Aorta (tissue), 5 donors: ENCODE measurements at places on chromosomes 5 and 9.

DNA sequence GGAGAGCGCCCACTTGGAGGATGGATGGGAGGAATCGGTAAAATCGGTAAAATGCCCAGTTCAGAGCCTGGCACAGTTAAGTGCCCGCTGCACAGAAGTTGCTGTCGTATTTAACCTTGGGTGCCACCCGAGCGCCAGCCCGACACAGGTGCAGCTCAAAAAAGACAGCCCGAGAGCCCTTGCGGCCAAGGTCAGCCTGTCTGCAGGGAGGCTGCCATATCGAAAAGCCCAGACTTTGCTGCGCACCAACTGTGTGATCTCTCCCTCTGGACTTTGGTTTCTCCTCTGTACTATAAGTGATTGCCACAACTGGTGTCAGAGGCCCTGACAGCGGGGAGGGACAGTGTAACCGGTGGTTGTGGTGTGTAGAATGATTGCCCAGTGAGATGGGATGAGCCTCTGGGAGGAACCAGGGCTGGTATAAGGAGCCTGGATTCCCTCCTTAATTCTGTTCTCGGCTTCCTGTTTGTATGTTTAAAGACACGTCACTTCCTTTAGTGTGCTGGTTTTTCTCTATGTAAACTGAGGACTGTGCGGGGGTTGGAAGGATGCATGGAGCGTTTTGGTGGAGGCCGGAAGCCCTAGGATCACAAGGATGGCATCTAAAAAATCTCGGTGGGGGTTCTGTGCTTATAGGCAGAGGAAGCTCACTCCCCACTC is 792 bp downstream of the NTMT1 start:
- H3K27ac ChIP-seq: no peak overlapping the region
- H3K4me1 ChIP-seq: no peaks in the 10 kb centered on the region
- no peaks in the 10 kb centered on the region for H3K36me3 ChIP-seq
- DNase-seq: no peak

DNA sequence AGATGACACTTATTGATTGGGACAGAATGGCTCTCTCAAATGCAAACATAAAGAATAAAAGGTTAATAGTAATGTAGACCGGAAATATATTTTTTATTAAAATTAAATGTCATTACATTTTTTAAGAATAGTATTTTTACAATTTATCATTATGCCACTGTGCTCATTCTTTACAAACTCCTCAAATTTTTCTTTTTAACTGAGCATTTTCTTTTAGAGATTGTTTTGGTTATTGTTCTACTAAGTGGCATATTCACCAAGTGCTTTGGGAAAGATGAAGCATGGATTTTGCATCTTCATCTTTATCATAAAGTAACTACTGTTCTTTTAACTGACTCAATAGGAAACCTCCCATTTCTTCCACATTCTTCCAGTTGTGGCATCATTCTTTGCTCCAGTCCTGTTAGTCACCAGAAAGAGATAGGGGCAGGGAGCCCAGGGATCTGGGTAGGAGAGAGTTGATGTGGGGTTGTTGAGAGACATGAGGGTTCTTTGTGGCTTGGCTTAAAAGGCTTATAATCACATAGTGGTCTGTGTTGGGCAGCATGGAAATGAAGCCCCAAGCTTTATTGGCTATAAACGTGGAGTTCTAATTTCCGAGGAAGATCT is 69.8 kb downstream of the SYK start:
- H3K27ac ChIP-seq: no peak overlapping the region
- H3K4me1 ChIP-seq: no peaks in the 10 kb centered on the region
- H3K36me3 ChIP-seq: no peaks in the 10 kb centered on the region
- no peaks in the 10 kb centered on the region for H3K27me3 ChIP-seq
- H3K4me3 ChIP-seq: no peak overlapping the region

DNA sequence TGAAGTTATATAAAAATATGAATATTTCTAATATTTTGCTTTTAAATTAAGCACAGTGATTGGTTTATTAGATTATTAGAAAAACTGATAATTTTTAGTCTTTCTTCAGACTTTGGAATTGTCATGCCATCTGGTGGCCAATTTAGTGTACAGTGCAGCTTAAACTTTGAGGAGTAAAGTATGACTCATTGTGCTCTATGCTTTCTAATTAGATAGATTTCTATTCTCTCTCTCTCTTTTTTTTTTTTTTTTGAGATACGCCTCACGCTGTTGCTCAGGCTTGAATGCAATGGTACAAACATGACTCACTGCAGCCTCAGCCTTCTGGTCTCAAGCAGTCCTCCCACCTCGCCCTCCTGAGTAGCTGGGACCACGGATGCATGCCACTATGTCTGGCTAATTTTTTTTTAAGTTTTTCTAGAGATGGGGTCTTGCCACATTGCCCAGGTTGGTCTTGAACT is 42.1 kb upstream of the GPR21 start:
- H3K27ac ChIP-seq: peak overlapping the region; percentile 48
- H3K4me1 ChIP-seq: no peaks in the 10 kb centered on the region
- H3K27me3 ChIP-seq: no peaks in the 10 kb centered on the region
- no peak overlapping the region for H3K4me3 ChIP-seq
- DNase-seq: peak; percentile 51

DNA sequence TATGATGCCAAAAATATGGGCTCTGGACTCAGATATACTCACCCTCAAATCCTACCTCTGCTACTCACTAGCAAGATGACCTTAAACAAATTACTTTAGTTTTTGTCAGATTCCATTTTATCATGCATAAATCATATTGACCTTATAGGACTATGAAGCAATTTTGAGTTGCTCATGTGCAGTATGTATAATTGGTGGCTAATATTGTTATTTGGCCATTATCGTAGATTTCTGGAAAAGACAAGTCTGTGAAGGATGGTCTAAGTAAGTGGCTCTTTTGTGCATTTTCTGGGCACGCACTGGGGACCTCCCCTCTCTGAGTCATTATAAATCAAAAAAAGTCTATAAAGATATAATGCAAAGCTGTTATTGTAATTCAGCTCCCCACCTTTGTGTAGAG is 393.0 kb downstream of the FGF10 start:
- H3K27me3 ChIP-seq: no peaks in the 10 kb centered on the region
- no peak overlapping the region for H3K27ac ChIP-seq
- H3K36me3 ChIP-seq: no peaks in the 10 kb centered on the region

GRCh38 chr9:105483618-105484017 is 35.8 kb downstream of the FSD1L start:
- H3K36me3 ChIP-seq: no peaks in the 10 kb centered on the region
- no peaks in the 10 kb centered on the region for H3K27me3 ChIP-seq
- H3K4me3 ChIP-seq: no peak overlapping the region
- H3K27ac ChIP-seq: no peak overlapping the region
- no peak for DNase-seq

- DNase-seq: no peak
- H3K4me3 ChIP-seq: no peak overlapping the region
- no peaks in the 10 kb centered on the region for H3K4me1 ChIP-seq
- no peaks in the 10 kb centered on the region for H3K36me3 ChIP-seq
Observed at GRCh38 chr5:93592883-93593282, 9.9 kb downstream of the NR2F1 start.

GRCh38 chr9:105911104-105911911 is 217.0 kb downstream of the TMEM38B start:
- H3K27ac ChIP-seq: no peak overlapping the region
- H3K27me3 ChIP-seq: no peaks in the 10 kb centered on the region
- H3K4me1 ChIP-seq: no peaks in the 10 kb centered on the region
- H3K36me3 ChIP-seq: no peaks in the 10 kb centered on the region

DNA sequence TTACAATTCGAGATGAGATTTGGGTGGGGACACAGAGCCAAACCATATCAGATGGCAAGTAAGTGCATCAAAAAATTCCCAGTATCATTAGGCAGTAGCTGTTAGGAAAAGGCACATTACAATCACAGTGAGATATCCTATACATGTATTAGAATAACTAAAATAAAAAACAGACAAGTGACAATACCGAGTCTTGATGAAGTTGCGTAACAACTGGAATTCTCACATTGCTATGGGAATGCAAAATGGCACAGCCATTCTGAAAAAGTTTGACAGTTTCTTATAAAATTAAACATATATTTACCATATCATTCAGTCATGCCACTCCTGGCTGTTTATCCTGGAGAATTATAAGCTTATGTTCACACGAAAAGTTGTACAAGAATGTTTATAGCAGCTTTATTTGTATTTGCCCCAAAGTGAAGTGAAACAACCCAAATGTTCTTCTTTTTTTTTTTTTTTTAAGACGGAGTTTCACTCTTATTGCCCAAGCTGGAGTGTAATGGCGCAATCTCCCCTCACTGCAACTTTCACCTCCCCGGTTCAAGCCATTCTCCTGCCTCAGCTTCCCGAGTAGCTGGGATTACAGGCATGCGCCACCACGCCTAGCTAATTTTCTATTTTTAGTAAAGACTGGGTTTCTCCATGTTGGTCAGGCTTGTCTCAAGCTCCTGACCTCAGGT is 93.1 kb upstream of the TLE1 start:
- H3K27ac ChIP-seq: no peak overlapping the region
- DNase-seq: no peak
- H3K4me1 ChIP-seq: no peaks in the 10 kb centered on the region
- no peaks in the 10 kb centered on the region for H3K36me3 ChIP-seq
- no peak overlapping the region for H3K4me3 ChIP-seq

GRCh38 chr9:107222020-107222522 is 61.0 kb upstream of the RAD23B start:
- H3K36me3 ChIP-seq: no peaks in the 10 kb centered on the region
- H3K4me3 ChIP-seq: no peak overlapping the region
- no peak overlapping the region for H3K27ac ChIP-seq
- H3K27me3 ChIP-seq: no peaks in the 10 kb centered on the region

DNA sequence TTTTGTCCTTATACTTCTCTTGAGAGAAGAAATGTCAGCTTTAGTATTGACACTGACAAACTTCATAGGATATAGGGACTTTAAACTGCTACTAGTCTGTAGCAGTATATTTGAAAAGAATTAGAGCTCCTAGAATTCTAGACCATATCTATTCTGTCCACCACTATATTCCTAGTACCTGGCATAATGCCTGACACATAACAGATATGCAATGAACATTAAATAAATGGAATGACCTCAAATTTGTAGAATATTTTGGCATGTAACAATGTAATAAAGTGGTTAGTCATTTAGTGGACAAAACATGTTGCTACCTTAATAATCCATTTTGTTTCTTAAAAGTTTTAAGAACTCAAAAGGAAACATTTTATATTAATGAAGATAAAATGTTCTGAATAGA is 57.5 kb downstream of the HOMER1 start:
- no peaks in the 10 kb centered on the region for H3K36me3 ChIP-seq
- H3K4me3 ChIP-seq: no peak overlapping the region
- H3K27ac ChIP-seq: no peak overlapping the region
- no peak for DNase-seq

GRCh38 chr5:17189381-17190036 is 27.9 kb upstream of the BASP1 start:
- no peaks in the 10 kb centered on the region for H3K4me1 ChIP-seq
- DNase-seq: peak; percentile 80
- H3K27ac ChIP-seq: no peak overlapping the region
- no peaks in the 10 kb centered on the region for H3K27me3 ChIP-seq
- H3K36me3 ChIP-seq: no peaks in the 10 kb centered on the region

DNA sequence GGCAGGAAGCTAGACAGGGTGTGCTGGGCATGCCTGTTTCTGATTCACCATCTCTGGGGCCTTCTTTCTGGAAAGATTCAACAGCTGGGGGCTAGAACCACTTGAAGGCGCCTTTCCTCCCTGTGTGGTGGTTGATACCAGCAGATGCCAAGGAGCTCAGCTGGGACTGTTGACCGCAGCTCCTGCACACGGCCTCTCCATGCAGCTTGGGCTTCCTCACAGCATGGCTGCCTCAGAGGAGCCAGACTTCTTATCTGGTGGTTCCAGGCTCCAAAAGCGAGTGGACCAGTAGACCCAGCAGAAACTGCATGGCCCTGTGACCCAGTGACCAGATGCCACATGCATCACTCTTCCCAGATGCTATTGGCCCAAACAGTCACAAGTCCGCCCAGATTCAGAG is 74.7 kb upstream of the COL5A1 start:
- no peak overlapping the region for H3K4me3 ChIP-seq
- no peaks in the 10 kb centered on the region for H3K27me3 ChIP-seq
- no peak for DNase-seq
- H3K4me1 ChIP-seq: no peaks in the 10 kb centered on the region

DNA sequence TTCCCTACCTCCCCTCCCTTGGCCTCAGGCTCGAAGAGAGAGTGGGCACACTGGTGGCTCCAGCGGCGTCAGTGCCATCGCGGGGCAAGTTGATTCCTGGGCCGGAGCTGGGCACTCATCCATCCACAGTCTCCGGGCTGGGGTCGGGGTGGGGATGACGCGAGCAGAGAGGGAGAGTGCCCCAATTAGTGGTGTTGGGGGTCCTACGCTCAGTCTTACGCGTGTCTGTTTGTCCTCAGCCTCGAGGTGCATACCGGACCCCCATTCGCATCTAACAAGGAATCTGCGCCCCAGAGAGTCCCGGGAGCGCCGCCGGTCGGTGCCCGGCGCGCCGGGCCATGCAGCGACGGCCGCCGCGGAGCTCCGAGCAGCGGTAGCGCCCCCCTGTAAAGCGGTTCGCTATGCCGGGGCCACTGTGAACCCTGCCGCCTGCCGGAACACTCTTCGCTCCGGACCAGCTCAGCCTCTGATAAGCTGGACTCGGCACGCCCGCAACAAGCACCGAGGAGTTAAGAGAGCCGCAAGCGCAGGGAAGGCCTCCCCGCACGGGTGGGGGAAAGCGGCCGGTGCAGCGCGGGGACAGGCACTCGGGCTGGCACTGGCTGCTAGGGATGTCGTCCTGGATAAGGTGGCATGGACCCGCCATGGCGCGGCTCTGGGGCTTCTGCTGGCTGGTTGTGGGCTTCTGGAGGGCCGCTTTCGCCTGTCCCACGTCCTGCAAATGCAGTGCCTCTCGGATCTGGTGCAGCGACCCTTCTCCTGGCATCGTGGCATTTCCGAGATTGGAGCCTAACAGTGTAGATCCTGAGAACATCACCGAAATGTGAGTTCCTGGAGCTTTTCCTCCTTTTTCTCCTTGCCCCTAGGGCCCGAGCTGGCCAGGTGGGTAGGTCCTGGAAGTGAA is 861 bp downstream of the NTRK2 start:
- H3K4me1 ChIP-seq: no peaks in the 10 kb centered on the region
- no peak overlapping the region for H3K27ac ChIP-seq
- H3K27me3 ChIP-seq: peaks cover 2% of the 10 kb centered on the region
- peak overlapping the region; percentile 27 for H3K4me3 ChIP-seq

DNA sequence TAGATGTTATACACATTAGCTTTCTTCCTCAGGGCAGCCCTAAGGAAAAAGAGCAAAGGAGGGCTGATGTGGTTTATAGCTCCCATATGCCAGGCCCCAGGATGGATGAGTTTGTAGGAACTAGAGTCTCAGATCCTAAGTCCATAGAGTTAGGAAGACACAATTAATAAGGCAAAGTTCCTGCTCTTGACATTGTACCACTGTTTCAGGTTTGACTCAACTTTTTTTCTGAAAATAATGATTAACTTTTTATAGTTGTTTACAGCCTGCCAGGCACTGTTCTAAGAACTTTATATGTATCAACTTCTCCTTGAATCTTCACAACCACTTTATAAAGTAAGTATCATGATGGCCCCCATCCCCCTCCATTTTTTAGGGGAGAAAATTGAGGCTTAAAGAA is 339.5 kb downstream of the PDE4D start:
- no peak for DNase-seq
- H3K27me3 ChIP-seq: no peaks in the 10 kb centered on the region
- no peaks in the 10 kb centered on the region for H3K4me1 ChIP-seq
- no peak overlapping the region for H3K27ac ChIP-seq
